ENCODE measurements at places on chromosomes 5 and 9. TPM values are rescaled to one million over a fixed set of nuclear protein-coding genes. Genes with fewer than 3 reads are reported as not detected.

Gene GARNL3
- total RNA-seq = 1.3 TPM

Gene FBXL7
- under 0.01 TPM for total RNA-seq

- no peak for DNase-seq
These were observed 28.9 kb downstream of the PLPP7 start for GRCh38 chr9:131318231-131319085.

Gene IL11RA
- 11.8 TPM for total RNA-seq

GRCh38 chr5:136780518-136780917, 415.2 kb upstream of the TRPC7 start:
- DNase-seq = no peak

Gene WNK2
- under 0.01 TPM for total RNA-seq

- no peak for DNase-seq
These were observed 422.2 kb upstream of the TLE4 start for GRCh38 chr9:79149585-79149984.

- no peak for DNase-seq
These were observed 179.0 kb downstream of the MAN2A1 start for GRCh38 chr5:109868737-109869136.

DNA sequence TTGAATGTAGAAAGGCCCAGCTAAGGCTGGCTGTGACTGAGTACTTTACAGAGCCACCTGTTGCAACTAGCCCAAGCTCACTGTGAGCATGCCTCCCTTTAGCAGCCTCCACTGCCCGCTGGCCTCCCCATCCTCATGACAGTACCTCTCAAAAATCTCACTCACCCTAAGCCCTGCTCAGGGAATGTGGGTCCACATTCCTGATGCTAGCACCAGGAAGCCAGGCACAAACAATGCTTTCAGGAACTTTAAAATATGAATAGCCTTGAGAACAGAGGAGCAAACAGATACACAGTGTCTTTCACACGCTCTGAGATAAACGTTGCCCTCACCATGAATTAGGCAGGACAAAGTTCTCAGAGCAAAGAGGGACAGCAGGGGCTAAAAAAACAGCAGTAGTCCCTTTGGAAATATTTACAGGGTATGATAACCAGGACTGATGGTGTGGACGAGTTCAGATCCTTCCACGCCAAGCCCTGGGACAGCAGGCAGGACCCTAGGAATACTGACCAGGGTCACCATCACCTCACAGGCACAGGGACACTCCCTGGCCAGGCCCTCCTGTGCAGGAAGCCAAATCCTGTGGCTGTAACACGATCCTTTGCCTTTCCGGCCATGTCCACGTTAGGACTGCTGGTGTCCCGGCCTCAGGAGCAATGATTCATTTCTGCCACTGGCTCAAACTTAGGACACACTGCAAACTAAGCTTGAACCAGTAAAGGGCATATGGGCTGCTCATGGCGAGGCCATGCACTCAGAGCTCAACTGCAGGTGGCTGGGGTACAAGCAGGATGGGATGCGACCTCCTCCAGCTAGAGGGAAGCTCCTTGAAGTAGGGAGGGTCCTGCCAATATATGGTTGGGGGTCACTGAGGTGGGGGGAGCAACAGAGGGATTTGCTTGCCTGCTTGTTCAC, 9.6 kb downstream of the ACSL6 start:
- DNase-seq = no peak

Gene PAX5
- total RNA-seq = 3.0 TPM

DNA sequence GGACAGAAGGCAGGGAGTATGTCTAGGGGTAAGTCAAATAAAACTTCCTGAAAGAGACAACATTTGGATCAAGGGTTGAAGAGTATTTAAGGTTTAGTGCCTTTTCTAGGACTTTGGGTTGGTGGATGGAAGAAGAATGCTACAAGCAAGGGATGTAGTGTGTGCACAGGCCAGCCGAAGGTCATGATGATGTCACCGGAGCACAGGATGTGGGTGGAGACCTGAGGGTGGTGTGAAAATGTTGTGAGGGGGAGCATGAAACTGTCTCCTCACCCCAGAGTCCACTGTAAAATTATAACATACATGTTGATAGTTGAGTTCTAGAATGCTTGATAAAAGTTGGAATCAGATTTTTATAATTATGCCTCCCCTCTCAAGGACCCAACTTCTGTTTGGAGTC, 553.3 kb upstream of the SGCD start:
- DNase-seq = no peak

- DNase-seq = no peak
These were observed 7.1 kb upstream of the ORM1 start for GRCh38 chr9:114315723-114316363.

Gene AIF1L
- total RNA-seq = 4.8 TPM

Measured in hematopoietic multipotent progenitor cell (in vitro differentiated cells).